Activated effector memory CD4-positive, alpha-beta T cell treated with anti-CD3 and anti-CD28 coated beads, Interleukin-2, amount 50 U/mL, for 16 hours (primary cell): ENCODE measurements at places on chromosomes 4 and X.
A peak's percentile ranks its signal among the peaks of the same experiment; 100 is the strongest.

- DNase-seq, result no peak
These were observed 30.8 kb downstream of the NDNF start for GRCh38 chr4:121041307-121042090.

- DNase-seq, result no peak
These were observed 133.8 kb upstream of the TACR3 start for GRCh38 chr4:103853627-103854026.

DNA sequence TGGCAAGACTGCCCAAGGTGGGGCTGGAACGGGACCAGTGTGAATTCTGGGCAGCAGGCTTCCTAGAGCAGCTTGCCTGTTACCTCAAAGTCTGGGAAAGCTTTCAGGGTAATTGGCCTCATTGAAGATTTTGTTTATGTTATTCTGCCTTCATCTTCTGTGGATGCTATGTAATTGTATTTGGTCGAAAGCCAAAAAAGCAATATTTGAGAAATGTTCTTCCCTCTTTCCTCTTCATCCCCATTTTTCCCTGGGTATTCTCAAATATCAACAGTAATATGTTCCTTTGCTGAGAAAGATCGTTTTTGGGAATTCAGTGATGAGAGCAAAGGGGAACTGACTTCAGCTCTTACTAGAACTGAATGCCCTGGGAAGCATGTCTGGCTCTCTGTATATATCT, 12.9 kb downstream of the TMEM131L start:
- DNase-seq, result no peak

- no peak for DNase-seq
These were observed 91.9 kb downstream of the FAM53A start for GRCh38 chr4:1592068-1592708.

GRCh38 chrX:49919617-49920016, 2.8 kb upstream of the CLCN5 start:
- DNase-seq, result peak; percentile 72

DNA sequence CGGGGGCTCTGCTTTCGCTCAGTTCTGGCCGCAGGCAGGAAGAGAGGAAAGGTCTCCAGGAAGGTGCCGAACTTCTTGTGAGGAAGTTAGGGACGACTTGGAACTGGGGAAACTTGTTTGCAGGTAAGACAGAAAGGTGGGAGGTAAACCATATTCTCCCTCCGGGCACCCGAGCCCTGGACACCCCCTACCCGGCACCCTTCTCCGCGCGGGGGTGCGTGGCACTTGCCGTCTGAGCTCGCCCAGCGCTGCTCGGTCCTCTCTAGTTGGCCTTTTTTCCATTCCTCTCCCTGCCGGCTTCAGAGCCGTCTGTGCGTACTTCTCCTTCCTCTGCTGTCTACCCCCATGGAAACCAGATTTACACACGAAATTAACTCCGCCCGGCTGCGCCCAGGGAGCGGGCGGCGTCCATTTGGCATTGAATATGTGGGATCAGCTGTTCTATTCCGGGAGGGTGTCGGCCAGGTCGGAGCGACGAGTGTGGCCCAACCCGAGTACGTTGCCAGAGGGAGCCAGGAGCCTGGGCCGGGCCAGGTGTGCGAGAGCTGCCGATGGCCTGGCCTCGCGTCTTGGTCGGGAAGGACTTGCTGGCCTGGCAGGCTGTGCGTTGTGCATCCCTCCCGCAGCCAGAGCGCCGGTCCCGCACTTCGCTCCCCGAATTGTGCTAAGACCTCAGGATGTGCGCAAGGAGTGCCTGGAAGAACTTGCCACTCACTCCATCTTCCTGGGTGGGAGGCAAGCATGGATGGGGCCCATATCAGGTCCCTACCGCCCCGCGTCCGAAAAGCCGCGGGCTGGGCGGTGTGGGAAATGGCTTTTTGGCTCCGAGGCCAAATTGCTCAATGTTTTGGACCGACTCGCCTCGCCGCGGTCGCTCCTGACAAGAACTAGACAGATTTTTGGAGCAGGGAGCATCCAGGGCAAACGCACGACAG, 1.7 kb downstream of the PDGFRA start:
- DNase-seq, result no peak

DNA sequence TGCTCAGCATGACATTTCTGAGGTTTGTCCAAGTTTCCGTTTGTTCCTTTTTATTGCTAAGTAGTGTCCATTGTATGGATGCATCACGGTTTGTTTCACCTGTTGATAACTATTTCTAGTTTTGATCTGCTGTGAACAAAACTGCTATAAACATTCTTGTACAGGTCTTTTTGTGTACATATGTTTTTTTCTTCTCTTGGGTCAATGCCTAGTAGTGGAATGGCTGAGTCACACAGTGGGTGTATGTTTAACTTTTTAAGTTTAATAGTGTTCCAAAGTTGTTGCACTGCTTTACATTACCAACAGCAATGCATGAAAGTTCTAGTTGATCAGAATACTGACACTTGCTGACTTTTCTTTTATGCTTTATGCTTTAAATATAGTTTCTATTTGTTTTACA, 76.7 kb downstream of the MAOB start:
- no peak for DNase-seq

DNA sequence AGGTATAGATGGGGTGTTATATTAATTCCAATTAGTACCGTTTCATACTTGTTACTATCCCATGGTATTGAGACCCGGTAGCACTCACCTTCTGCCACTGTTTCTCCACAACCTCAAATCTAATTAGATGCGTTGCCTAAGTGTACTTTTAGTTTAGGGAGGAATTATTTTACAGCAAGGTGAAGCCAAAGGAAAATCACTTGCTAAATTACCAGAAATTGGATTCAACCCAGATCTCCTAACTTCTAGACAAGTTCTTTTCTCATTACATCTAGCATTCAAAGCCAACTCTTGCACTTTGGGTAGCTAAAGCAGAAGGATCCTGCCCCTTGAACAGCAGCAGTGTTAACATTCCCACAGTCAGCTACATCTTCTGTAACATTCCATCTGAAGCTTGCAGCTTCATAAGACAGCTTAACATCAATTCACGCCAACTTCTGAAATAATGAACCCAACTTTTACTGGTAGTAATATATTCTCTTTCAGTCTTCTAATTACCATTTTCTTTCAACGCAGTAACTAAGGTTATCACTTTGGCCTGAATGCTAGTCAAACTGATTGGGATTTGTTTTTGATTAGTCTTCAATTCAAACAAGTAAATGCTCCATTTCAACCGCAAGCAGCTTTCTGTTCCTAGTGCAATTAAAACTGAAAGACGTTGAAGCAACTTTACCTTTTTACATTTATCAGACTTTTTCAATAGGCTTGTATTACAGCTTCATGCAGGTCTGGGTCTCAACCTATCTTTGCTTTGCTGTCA, 934 bp upstream of the SEC31A start:
- no peak for DNase-seq
